ENCODE measurements at places on chromosomes 16 and 17.

DNA sequence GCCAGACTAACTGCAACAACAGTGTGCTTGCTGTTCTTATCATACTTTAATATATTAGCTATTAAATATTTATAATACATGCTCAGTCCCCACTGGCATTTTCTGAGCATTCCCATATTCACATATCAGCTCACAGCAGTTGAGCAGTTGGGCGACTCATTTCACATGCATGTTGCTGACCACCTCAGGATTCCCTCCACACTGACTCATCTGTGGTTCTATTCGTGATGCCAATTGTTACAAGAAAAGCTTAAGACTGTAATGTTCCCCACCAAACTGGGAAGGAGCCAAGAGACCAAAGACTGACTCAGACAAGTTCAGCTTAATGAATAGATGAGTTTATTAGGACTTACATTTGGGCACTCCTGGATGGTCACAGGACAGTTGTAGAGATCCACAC is 100.3 kb upstream of the KIF2B start:
- DNase-seq, result no peak

- DNase-seq, result no peak
Observed at GRCh38 chr17:9468532-9468931, 107.1 kb downstream of the STX8 start.

DNA sequence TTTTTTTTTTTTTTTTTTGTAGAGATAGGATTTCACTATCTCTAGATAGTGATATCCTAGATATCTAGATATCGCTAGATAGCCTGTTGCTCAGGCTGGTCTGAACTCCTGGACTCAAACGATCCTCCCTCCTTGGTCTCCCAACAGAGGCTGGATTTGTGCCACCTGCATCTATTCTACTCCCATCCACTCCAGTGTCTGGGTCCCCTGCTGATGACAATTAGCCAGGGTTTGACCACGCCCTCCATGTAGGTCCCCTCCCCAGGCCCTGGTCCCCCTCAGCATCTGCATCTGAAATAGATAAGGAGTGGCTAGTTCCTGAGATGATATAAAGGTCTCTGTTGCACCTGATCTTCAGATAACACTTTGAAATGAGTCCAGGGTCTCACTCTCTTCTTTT is 2.2 kb downstream of the ZNF688 start:
- DNase-seq, result no peak

DNA sequence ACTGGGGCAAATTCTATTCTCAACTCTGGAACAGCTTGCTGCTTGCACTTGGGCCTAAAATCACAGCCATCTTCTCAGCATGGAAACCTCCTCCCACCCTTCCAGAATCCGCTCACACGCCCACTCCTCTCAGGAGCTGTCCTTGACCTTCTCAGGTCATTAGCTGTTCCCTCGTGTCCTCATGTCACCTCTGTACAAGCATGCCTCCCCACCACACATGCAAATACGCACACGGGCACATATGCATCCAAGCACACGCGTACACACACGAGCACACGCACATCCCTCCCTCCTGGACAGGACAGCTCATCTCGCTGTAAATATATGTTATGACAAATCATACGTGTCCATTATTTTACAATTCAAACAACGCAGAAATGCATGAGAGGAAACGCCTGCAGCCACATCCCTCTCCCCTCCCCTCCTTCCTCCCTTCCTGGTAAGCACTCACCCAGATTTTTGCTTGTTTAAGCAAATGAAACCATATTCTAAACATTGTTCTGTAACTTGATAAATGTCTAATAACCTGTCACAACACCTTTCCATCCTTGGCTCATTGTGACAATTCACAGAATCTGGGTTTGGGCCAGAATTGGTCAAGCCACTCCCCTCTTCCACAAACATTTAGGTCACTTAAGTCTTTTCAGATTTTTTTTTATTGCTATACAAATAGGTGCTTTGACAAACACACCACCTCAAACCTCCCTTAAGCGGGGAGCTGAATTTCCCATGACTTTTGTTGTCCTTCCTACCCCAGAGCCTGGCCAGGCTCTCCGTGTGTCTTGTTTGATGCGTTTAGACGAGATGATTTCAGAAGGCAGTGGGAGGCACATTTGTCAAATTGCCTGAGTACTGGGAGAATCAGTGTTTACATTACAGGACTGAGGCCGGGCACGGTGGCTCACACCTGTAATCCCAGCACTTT is 41.7 kb downstream of the DNAH17 start:
- DNase-seq, result peak; percentile 32

DNA sequence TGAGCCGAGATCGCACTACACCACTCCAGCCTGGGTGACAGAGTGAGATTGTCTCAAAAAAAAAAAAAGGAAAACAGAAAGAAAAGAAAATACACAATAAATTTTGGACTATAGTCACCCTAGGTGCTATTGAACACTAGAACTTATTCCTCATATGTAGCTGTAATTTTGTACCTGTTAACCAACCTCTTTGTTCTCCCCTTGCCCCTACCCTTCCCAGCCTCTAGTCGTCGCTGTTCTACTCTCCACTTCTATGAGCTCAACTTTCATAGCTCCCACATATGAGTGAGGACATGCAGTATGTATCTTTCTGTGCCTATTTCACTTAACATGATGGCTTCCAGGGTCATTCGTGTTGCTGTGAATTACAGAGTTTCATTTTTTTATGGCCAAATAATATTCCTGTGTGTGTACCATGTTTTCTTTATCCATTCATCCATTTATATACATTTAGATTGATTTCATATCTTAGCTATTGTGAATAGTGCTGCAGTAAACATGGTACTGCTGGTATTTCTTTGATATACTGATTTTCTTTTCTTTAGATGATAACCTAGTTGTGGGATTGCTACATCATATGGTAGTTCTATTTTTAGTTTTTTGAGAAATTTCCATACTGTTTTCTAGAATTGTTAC is 28.3 kb downstream of the VPS35L start:
- DNase-seq, result no peak

- no peak for DNase-seq
Observed at GRCh38 chr17:20179041-20179440, 169.9 kb downstream of the SPECC1 start.

DNA sequence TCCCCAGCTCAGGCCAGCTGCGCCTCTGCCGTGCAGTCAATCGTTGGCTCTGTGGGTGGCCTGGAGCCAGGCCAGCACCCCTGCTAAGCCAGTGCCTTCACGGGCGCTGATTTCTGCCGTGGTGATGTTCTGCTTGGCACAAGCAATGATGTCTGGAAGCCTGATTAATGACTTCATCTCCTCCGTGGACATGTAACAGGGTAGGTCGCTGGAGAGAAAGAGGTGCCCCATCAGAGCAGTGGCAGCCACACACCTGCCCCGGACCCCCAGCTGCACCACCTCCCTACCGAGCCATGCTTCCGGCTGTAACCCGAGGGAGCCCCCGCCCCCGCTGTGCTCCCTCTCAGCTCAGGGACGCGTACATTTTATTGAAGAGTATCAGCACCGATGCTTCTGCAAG is 1.9 kb downstream of the ARL16 start:
- DNase-seq, result no peak
